Stimulated activated CD8-positive, alpha-beta memory T cell treated with anti-CD3 and anti-CD28 coated beads, Interleukin-4, amount 100 ng/mL, for 48 hours (primary cell): ENCODE measurements at places on chromosomes 5 and 9.

DNA sequence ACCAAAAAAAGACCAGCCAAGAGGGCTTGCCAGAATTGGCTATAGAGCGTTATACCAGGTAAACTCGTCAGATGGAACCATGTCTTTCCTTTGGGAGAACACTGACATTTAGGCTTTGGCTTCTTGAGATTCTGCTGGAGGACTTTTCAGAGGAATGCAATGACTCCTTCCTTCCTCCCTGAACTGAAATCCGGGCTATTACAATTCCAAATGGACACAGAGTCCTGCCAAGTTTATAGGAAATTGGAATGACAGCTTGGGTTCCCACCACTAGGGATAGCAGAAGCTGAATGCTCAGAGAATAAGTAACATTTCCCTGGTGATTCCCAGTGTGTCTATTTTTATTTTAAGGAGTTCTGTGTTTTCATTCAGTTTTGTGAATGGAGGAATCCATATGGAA, 143.0 kb downstream of the FGF1 start:
- no peak for DNase-seq

DNA sequence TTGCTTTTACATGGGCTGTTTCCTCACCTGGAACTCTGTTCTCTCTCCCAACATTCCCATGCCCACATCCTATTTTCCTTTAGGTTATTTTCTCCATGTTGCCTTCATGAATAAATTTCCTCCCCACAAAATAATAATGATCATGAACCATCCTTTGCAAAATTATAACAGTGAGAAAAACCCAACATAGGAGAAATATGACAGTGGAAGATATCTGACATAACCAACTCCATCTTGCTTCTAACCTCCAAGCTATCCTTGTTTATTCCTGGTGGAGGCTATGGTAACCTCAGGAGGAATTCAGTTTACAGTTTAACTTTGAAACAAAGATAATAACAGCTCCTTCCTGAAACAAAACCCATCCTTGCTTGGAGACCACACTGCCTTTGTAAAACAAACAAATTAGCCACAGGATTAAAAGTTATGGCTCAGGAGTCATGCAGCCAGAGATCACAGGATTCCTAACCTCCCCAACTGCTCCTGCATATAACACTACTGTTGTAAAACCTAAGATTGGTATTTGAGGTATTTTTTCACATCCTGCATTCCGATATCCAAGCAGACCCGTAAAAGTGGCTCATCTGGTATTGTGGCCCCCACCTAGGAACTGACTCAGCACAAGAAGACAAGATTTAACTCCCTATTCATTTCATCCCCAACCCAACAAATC, 212.4 kb downstream of the TRIM32 start:
- no peak for DNase-seq

GRCh38 chr9:9924376-9924775, 688.4 kb downstream of the PTPRD start:
- DNase-seq: no peak

DNA sequence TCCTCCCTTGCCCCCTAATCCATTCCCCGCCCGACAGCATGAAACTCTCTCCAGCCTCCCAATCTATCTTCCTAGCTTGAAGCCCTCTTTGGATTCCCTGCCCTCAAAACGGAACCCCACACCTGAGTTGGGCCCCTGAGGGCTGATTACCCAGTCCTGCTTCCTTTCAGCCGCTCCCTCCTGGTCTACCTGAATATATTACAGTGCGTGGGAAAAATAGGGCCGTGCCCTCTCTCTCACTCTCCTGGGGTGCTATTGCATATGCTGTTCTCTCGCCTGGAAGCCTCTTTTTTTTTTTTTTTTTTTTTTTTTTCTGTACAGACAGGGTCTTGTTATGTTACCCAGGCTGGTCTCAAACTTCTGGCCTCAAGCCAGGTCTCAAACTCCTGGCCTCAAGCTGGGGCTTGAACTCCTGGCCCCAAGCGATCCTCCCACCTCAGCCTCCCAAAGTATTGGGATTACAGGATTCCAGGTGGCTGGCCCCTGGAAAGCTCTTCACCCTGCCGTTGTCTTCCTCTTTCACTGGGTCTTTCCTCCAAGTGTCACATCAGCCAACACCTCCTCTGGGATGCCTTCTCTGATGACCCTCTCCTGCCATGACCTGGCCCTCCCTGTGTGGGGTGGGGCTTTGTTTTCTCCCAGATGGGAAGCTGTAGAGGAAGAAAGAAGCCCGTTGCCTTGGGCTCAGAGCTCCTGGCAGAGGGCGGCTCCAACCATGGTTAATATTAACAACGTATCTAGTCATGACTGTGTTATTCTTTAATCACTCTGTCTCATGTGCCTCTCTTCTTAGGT, 8.2 kb downstream of the DNM1 start:
- no peak for DNase-seq

DNA sequence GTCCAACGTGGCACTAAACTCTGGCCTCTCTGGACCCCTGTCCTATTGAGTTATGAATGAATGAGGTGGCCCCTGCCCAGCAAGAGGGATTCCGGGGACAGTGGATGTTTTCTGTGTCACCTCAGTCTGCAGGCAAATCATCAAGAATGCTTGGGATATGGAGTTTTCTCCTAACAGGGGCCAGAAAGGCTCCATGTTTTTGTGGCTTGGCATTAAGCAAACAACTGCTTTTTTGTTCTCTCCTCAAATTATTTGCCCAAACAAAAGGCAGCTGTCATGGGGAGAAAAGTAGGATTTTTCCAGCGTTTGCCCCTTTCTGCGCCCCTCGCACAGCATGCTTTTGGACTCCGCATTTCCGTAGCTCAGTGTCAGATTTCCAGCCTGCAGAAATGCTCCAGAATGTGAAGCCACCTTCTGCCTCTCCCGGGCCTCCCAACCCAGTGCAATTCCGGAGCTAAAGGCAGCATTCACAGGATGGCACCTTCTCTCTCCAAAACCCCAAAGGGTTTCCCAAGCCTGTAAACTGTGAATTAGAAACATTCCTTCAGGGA, 553.3 kb downstream of the CCDC171 start:
- DNase-seq: no peak
